ENCODE measurements at places on chromosomes 11 and 22.

DNA sequence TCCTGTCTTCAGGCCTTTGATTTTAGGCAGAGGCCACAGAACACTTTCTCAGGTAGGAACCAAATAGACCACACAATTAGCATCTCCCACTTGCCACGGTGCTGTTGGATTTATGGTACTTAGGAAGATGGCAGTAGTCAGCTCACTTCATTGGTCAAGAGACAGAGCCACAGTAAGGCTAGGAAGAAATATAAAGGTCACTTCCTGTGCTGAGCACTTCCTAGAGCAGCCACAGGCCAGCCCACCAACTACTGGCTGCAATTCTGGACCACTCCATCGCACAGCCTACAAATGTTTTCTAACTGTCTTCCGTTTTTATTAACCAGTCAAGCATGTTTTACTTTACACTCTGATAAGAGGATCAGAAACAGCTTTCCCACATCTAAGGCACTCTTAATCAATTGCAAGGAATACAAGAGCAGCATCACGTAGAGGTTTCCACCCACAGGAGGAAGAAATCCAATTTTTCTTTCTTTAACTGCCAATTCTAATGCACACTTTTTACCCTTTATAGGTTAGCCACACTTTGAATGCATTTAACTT, 54.7 kb downstream of the ABTB2 start:
- DNase-seq = no peak

DNA sequence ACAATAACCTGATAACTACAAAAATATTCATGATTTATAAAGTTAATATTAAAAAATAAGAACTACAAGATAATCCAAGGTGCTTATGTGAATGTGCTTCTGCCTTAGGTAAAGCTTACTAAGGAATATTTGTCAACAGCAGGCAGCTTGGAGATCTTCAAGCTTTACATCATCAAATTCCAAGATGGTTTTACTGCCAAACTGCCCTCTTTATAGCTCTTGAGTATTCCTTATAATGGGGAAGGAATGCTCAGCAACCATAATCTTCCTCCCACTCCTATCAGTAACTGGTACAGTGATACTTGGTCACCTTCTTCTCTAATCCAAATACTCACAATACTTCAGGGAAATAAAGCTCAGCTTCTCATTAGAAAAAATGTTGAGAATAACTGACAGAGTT, 30.1 kb downstream of the SBF2 start:
- DNase-seq = no peak

DNA sequence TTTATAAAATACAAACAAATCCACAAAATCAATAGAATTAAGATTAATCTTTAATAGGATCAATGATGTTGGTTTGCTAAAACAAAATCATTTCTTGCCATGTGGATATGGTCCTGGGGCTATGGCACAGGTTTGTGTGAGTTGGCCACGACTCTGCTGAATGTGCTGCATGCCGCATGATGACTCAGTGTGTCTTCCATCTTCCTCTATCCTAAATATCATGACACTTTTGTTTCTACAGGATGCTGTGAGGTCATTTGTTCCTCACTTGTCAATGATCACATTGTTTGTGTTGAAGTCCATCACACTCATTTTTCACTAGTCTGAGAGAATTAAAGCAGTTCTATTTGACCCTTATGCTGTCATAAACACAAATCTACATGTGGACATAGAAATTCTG, 167.2 kb upstream of the ZBED5 start:
- DNase-seq = no peak

DNA sequence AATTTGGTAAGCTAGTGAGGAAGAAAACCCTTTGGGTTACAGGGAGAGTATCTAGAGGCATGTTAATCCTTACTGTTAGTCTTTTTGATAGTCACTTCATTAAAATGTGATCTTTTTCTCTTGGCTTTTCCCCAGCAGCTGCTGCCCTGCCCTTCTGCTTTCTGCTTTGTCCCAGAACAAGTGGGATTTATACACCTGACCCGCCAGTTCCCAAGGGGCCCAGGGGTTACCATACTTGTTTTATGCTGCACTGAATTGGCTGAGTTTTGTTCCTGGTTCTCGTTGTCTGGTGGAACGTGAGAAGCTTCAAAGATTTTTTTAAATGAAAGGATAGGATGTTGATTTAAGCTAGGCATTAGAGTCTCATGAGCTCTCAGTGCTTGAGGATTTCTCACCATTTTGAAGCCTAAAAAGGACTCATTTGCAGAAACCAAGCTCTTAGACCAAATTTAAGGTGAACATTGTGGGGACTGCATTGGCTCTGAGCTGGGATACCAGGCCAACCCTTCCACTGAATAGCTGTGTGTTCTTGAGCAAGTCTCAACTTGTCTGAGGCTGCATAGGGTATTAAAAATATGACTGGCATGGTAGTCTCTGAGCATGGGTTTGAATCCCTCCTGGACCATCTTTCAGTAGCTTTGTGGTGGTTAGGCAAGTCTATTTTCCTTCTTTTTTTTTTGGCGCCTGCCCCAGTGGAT, 6.6 kb downstream of the LIMK2 start:
- no peak for DNase-seq

DNA sequence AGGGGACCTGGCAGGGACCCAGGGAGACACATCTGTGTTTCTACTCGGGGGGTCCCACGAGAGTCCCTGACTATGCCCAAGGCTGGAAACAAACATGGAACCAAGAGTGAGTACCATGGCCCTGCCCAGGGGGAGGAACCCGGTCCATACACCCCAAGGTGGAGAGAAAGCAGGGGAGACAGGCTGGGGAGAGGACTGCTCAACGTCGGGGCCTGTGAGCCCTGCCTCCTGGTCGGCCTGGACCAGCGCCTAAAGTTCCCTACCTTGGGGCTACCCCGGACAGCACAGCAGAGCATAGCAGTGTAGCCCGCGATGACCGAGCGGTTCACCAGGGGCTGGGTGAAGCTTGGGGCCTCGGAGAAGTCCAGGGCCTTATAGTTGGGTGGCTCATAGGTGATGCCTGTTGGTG, 20.2 kb downstream of the MYBPC3 start:
- peak; percentile 54 for DNase-seq

GRCh38 chr11:126502982-126503381, 147.5 kb downstream of the ST3GAL4 start:
- no peak for DNase-seq

DNA sequence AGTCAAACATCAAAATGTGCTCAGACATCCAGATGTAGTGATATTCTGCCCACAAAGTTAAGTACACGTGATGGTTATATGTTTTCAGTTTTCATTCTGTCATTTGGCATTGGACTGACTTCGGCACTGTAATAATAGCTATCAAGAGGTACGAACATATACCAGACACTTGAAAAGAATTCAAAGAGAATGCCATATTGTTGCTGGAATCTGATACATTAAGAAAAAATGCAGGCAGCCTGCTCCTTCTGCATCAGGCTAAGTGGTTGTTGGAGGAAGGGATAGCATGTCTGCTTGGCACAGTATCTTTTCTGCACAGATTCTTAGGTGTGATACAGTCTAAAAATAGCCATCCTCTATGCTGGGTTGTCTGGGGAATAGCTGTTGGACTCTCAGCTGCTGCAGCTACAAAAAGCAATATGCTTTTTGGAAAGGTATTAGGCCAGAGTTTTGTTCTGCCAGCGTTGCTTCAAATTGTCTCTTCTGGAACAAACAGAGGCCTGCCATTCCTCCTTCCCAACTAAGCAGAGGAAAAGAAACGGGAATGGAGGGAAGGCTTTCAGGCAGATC, 892.6 kb downstream of the TBC1D22A start:
- DNase-seq = no peak

GRCh38 chr11:72996959-72997358, 145.2 kb downstream of the FCHSD2 start:
- no peak for DNase-seq

GRCh38 chr11:7341551-7341950, 89.8 kb downstream of the SYT9 start:
- no peak for DNase-seq

DNA sequence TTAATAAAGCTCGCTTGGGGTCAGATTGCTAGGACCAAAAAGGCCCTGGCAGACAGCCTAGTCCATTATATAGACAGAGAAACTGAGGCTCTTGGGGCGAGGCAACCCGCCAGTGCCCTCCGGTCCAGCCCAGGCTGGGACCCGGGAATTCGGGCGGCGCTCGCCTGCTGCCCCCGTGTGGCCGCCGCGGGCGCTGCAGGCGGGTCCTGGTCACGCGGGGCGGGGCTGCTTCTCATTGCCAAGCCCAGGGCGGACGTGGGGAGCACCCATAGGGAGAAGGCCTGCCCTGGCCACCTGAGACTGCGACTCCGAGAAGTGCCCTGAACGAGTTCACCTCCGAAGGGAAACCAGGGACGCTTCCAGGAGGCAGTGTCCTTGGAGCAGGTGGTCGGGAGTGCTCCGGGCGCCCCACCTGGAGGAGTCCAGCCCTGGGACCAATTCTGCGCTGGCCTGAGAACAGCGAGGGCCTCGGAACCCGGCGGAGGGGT, 36.0 kb upstream of the CSNK1E start:
- DNase-seq = peak; percentile 93

DNA sequence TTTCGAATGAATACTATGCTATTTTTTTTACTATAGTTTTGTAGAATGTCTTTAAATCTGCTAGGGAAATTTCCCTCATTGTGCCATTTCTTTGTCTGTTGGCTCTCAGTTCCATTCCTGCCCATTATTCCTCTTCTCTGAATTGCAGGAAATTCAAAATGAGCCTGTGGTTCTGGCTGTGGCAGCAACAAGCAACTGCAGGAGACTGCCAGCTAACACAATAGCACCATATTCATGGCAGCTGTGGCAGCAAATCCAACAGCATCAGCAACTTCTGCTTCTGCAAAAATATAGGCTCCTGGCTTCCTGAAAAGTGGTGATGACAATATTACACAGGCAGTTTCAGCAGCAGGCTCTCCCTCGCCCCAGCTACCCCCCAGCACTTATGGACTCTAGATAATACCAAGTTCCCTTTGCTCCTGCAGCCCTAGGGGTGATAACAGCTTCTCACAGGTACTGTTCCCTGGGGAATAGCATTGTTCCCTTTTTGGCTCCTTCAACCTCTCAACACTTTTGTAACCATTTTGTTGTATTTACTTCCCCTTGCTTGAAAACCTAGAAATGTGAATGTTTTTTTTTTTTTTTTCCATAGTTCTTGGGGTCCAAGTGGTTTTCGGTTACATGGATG, 9.3 kb downstream of the PATE4 start:
- DNase-seq = peak; percentile 17
